ENCODE measurements at places on chromosomes 2 and 18. TPM values are rescaled to one million over a fixed set of nuclear protein-coding genes. Genes with fewer than 3 reads are reported as not detected.

The NYAP2 gene
- not detected for total RNA-seq

The ADD2 gene
- 1.00 TPM for total RNA-seq

The DIPK1C gene
- total RNA-seq = 0.37 TPM

The NOSTRIN gene
- 3.6 TPM for total RNA-seq

The ARMC9 gene
- 1.5 TPM for total RNA-seq

The C2orf42 gene
- total RNA-seq = 11.2 TPM

The LAMA3 gene
- 1.4 TPM for total RNA-seq

The PIK3C3 gene
- total RNA-seq = 15.2 TPM

The MAP2 gene
- total RNA-seq = 11.4 TPM

The ACADL gene
- total RNA-seq = 16.6 TPM

The SLC19A3 gene
- total RNA-seq = 16.6 TPM

GRCh38 chr2:233059547-233059796 is 670 bp upstream of the INPP5D start:
- H3K27ac ChIP-seq = peak overlapping the region; percentile 90
- no peaks in the 10 kb centered on the region for H3K36me3 ChIP-seq
- no peak for DNase-seq
- H3K27me3 ChIP-seq = no peaks in the 10 kb centered on the region
- H3K4me1 ChIP-seq = no peaks in the 10 kb centered on the region

DNA sequence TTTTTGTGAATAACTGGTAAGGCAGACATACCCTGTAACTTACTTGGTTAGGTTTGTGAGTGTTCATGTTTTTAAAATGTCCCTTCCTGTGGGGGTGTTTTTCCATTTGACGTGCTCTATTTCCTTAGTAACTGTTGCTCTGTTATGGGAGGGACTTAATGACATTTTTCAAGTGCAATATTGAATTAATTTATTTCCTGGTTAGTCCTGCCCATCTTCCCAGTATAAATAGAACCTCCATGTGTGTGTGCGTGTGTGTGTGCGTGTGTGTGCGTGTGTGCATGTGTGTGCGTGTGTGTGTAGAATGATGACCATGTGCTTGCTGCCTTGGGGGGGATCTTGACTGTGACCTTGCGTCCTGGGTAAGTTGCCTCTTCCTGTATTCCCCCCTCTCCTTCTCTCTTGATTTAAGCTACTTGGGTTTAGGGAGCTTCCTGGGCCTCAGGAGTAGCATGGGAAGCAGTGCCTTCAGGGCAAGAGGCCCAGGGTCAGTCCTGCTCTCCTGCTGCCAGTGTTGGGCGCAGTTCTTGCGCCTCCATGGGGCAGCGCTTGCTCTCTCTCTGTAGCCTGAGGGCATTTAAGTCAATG is 163.9 kb downstream of the LDLRAD4 start:
- H3K4me1 ChIP-seq = no peaks in the 10 kb centered on the region
- no peak for DNase-seq
- H3K36me3 ChIP-seq = peaks cover 2% of the 10 kb centered on the region

DNA sequence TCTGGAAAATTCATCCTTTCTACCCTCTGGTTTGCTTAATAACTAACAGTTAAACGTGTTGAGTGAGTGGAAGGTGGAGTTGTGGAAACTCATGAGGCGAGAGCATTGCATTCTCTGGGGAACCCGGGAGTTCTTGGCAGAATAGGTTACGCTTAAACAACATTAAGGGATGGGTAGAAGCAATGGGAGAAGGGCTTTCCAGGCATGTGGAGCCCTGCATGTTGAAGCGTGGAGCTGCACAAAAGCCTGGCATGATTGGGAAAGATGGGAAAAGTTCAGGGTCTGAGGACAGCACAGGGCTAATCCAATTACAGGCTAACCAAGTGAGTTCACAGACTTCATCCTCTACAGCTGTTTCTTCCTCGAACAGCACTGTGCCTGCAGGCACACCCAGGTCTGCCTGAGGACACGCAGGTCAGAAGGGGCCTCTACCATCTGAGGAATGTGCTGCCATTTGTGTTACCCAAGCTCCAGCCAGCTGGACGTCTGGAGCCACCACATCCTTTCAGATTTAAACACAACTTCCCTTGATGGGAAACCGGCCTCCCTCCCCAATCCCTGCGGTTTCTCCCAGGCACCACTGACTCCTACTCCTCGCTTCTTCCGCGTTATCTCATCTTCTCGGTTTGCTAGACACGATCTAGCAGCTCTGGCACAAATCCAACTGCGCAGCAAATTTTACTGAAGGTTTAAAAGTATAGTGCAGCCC is 164.2 kb downstream of the ANTXR1 start:
- H3K4me1 ChIP-seq = no peaks in the 10 kb centered on the region
- H3K36me3 ChIP-seq = no peaks in the 10 kb centered on the region
- no peak for DNase-seq
- H3K27me3 ChIP-seq = no peaks in the 10 kb centered on the region
- no peak overlapping the region for H3K4me3 ChIP-seq
- H3K27ac ChIP-seq = peak overlapping the region; percentile 33

- H3K4me1 ChIP-seq = no peaks in the 10 kb centered on the region
- H3K27ac ChIP-seq = no peak overlapping the region
- DNase-seq = peak; percentile 26
- no peak overlapping the region for H3K4me3 ChIP-seq
- no peaks in the 10 kb centered on the region for H3K27me3 ChIP-seq
Measured at GRCh38 chr2:3021720-3022119, 355.9 kb downstream of the EIPR1 start.

GRCh38 chr2:100865816-100866460 is 46.0 kb downstream of the NPAS2 start:
- no peak for DNase-seq
- no peak overlapping the region for H3K4me3 ChIP-seq
- H3K27ac ChIP-seq = no peak overlapping the region
- no peaks in the 10 kb centered on the region for H3K36me3 ChIP-seq
- H3K27me3 ChIP-seq = no peaks in the 10 kb centered on the region
- peaks cover 35% of the 10 kb centered on the region for H3K4me1 ChIP-seq

DNA sequence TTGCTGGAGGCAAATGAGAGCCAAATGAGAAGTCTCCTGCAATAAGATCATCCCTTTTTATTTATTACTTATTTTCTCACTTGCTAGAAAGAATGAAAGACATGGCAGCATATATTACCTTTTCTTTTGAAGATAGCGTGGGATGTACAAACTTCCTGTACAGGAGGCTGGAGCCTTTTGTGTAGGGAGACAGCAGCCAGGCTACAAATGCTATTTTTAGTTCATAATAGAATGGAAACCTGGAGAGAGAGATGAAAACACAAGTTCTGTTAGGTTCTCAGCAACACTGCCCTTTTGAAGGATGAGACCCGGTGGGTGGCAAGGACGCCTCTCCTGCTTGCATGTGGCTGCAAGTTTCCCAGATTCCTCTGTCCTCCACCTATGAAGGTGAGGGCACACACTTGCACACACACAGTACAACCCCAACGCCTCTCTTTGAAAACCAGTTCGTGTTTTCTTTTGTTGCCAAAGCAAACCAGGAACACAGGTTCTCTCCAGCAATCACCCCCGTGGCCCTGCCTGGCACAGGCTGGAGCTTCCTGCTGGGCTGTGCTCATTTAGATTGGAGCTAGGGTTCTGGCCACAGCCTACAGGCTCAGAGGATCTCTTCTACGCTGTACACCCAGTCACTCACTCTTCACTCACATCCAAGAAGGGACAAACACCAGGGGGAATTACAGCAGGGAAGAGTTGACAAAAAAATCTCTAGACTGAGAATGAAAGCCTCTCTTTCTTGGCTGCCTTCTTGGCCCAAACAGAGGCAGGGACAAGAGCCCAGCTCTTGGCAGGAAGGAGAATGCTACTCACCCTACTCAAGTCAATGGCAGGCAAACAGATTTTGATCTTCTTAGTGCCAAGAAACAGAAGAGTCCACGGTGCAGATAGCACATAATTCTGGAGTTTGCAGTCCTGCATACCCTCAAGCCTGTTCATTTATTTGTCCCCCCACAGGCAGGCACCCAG is 55.6 kb downstream of the MRPL35 start:
- no peaks in the 10 kb centered on the region for H3K27me3 ChIP-seq
- H3K27ac ChIP-seq = no peak overlapping the region
- no peak for DNase-seq
- no peaks in the 10 kb centered on the region for H3K36me3 ChIP-seq

DNA sequence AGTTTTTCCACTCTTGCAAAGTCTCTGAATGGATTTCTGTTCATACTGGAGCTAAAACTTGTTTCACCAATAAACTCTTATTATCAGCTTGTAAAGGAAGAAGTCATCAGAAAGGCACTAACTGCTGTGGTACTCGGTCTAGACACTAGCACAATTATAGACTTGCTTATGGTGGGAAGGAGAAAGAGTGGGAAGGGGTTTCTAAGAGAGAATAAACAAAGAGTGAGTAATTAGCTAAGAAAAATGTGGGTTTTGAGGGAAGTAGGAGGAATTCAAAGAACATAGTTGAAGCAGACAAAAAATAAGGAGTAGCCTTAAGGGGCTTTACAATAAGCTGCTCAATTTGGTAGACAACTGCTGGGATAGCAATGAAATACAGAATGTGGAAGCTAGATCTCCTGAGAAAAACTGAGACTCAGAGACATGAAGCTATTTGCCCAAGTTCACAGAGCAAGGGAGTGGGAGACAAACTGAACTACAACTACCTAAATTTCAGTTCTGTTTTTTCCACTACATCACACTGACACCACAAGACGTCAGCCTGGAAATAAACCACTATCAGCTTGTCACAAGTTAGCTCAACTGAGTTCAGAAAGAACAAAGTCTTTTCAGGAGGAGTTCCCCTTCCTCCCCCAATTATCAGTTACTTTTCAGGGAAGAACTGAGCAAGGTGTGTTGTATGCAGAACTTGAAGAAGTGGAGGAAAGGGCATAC is 59.7 kb downstream of the MAP4K3 start:
- H3K27me3 ChIP-seq = no peaks in the 10 kb centered on the region
- H3K4me1 ChIP-seq = peaks cover 18% of the 10 kb centered on the region
- no peak overlapping the region for H3K27ac ChIP-seq

- no peaks in the 10 kb centered on the region for H3K4me1 ChIP-seq
- no peak overlapping the region for H3K27ac ChIP-seq
- H3K36me3 ChIP-seq = no peaks in the 10 kb centered on the region
- H3K4me3 ChIP-seq = no peak overlapping the region
Measured at GRCh38 chr2:188076149-188077056, 215.3 kb upstream of the GULP1 start.

DNA sequence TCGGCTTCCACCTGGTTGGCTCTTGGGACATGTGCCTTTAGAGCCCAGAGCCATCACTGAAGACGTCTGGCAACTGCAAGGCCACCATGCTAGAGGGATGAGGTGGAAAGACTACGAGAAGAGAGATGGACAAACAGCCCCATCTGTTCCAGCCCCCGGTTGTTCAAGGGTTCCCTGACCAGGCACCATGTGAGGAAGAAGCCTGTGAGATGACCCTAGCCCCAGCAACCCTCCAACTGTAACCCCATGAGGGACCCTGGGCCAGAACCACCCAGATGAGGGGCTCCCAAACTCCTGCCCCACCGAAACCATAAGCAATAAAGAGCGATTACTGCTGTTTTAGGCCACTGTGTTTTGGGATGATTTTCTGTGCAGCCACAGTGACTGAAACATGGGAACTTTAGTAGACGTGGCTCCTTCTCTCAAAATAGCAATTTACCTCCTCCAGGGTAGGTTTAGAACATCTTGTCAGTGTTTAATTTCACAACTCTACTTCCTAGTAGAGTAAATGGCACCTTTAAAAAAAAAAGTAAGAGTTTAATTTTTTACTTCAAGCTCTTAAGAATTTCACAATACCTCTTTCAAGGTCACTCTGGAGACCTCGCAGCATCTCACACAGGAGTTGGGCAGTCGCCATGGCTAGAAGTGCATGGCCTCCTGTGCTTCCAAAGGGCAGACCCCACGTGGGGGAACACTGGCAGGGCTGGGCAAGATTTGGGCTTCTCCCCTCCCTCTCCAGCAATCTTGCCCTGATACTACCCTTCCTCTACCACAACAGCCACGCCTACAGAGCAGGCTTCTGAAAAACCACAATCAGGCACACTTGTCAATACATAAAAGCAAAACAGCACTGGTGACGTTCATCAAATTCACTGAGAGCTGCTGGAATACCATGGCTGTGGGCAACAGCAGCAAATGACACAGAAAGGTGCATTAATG is 48.8 kb downstream of the TMEM163 start:
- H3K27me3 ChIP-seq = no peaks in the 10 kb centered on the region
- no peaks in the 10 kb centered on the region for H3K4me1 ChIP-seq
- H3K27ac ChIP-seq = no peak overlapping the region
- no peaks in the 10 kb centered on the region for H3K36me3 ChIP-seq
- no peak overlapping the region for H3K4me3 ChIP-seq
- DNase-seq = no peak

DNA sequence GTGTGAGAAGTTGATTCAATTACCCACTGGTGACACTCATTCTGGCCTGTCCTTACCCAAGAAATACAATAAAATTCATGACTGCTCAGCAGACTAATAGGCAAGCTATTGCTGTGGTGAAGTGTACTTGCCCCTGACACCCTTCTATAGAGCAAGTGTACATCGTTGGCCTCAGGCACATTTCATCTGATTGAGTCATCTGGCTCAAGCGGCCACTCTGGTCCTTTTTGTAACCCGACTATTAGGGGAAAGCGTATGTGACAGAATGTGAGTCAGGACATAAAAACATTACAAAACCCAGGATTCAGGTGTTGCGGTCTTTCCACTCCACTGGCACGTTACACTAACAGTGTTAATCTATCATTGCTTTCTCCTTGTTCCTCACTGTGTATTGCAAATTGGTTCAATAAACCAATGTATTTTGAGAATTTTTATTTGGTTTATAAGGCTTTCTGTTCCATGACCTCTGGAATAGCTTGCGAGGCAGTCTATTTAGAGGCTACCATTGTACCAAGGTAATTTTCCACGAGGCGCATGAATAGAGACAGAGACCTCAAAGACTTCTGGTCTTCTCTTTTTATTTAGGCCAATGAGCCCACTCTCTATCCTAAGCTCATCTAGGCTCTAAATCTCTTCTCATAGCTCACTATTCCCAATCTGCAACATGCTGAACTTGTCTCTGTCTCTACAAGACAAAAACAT is 10.2 kb upstream of the TTC32 start:
- no peak overlapping the region for H3K4me3 ChIP-seq
- H3K4me1 ChIP-seq = no peaks in the 10 kb centered on the region
- H3K27ac ChIP-seq = no peak overlapping the region
- H3K27me3 ChIP-seq = no peaks in the 10 kb centered on the region

DNA sequence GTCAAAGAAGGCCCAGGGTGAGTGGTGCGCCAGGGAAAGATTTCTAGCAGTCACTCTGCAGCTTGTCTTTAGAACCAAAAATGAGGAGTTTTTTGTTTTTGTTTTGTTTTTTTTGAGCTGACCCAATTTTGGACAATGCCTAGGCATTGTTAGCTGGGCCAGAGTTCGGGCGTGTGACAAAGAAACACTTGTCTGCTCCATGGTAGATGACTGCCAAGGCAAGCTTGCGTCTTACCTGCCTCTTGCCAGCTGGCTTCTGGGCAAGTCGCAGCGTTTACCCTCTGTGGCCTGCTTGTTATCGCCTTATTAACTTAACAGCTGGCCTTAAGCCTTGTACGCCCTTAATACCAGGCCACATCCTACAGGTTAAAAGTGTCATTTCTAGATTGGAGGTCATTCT is 114.3 kb downstream of the GALNT1 start:
- H3K27ac ChIP-seq = no peak overlapping the region
- H3K4me1 ChIP-seq = no peaks in the 10 kb centered on the region
- no peaks in the 10 kb centered on the region for H3K36me3 ChIP-seq
- H3K27me3 ChIP-seq = no peaks in the 10 kb centered on the region
- no peak for DNase-seq

GRCh38 chr2:64400733-64401528 is 53.0 kb upstream of the LGALSL start:
- H3K27ac ChIP-seq = no peak overlapping the region
- DNase-seq = peak; percentile 29
- no peak overlapping the region for H3K4me3 ChIP-seq

- H3K27me3 ChIP-seq = no peaks in the 10 kb centered on the region
- peak overlapping the region; percentile 53 for H3K27ac ChIP-seq
- no peaks in the 10 kb centered on the region for H3K36me3 ChIP-seq
- no peak for DNase-seq
- peaks cover 14% of the 10 kb centered on the region for H3K4me1 ChIP-seq
Measured at GRCh38 chr2:205931388-205931787, 154.6 kb downstream of the INO80D start.
